ENCODE measurements at places on chromosomes 3 and 15.

DNA sequence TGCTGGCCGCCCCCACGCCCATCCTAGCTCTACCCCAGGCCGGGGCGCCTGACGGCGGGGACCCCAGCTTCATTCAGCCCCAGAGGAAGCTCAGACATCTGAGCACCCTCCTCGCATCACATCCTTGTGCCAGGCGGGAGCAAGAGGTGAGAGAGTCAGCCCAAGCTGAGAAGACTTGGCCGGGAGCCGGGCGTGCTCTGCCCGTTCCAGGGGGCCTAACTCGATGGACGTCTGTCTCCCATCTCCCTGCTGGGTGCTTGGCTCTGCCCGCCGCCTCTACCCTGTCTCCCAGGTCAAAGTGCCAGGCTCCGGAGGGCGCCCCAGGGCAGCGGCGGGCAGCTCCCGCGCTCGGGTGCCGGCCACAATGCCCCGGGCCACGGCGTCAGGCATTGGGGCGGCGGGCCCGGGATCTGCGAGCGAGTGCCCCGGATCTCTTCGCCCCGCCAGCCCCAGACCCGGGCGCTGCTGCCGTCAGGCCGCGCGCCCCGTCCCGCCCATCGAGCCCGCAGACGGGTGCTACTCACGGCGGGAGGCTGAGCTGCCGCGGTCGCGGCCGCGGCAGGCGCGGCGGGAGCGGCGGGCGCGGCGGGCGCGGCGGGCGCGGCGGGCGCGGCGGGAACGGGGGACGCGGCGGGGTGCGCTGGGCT, 388 bp downstream of the DAPK2 start:
- peak; percentile 29 for DNase-seq

DNA sequence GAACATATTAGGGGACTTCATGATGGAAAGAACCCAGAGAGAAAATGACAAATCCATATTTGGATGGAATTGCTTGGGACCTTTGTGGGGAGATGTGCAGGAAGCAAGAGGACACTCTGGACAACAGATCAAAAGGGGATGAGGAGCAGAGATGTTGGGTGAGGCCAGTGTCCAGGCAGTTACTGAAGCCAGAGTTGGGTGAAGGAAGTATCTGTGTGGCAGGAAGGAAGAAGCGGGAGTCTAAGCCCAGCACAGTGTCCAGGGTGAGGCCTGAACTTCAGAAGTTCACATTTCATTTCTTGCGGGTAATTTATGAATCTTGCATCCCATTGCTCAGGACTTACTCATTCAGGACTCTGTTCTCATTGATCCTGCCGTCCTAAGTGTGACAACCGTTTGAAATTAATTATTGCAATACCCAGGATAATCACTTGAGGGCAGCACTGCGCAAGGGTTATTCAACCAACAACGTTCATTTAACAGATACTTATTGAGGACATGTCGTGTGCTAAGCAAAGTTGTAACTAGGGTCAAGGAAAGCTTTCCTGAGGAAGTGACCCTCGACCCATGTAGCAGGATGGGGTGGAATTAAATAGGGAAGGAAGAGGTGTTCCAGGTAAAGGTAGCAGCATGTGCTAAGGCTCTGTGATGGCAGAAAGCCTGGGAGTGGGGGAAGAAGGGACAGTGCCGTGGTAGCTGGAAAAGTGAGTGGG, 61.3 kb upstream of the CMTM8 start:
- no peak for DNase-seq

DNA sequence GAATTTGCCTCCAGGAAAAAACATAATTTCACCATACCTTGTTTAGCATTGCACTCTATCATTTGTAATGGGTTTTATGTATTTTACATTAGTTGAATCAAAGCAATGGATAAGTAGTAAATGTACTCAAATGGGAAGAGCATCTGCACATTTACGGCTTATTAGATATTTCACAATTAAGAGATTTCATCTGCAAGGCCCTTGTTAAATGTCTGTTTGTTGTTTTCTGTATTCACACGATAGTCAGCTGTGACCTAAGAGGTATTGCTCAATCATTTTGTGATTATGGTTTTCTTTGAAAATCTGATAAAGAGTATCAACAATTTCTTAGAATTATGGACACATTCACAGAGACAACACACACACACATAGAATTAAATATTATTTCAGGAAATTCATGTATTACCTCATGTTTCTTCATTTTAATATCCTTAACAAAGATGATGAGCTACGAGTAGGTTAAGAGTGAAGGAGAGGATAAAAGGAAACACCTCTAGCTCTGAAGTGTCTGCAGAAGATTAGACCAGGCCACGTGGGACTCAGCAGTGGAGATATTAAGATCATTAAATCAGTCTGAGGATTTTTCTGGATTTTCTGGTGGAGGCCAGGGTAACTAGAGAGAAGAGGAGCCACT, 121.9 kb upstream of the POU1F1 start:
- no peak for DNase-seq

DNA sequence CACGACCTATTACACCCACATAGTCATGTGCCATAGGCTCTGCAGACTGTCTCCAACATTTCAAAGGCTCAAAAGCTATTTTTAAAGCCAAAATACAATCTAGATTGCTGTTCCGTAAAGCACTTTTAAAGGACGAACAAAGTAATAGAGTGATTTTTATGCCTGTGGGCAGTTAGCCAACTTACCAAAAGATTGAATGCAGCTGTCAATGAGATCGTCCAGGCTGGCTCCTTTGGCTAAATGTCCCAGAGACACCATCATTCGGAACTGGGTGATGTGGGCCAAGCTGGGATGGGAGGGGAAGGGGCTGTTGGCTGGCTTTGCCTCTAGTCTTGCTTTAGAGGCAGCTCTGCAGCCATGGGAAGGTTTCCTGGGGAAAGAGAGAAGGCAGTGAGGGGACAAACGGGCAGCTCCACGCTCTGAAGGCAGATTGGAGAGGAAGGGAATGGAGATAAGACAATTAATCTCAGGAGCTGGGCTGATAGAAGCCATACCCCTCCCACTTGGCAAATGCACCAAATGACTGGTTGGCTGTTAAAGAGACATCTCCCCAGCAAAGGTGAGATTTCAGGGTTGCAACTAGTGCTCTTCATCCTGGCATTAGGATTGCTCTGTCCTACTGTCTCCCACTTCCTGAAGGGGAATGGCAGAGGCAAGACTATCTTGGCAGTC, 4.8 kb downstream of the RASGRP1 start:
- peak; percentile 23 for DNase-seq

GRCh38 chr3:60954048-60954447, 297.2 kb downstream of the FHIT start:
- DNase-seq, result no peak

DNA sequence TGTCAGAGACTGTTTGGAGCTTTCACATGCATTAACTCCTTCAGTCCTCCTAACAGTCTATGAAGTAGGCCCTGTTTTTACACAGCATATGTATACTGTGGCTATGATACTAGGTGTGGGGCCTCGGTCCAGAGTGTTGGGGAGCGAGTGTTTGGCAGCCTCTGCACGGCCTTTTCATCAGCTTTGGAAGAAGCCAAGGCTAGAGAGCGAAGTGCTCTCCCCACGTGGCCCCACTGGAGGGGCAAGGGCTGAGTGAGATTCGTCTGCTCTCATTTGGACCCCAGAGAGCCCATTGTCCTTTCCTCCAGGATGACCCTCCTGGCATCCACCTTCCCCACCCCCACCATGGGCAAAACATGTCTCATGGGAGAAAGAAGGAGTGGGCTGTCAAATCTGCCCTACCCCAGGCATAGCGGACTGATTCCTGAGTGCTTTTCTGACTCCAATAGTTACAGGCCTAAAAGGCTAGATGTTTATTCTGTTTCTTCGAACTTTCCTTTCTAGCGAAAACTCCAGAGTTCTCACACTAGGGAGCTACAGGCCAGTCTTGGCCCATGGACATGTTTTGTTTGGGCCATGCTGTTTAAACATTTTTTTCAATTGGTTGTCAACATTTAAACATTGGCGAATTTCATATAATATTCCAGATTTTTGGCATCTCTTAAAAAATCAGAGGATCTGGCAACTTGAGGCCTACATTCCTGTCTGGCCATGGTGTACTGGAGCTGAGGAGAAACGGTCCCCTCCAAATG, 76.0 kb downstream of the EEFSEC start:
- DNase-seq, result peak; percentile 55

- no peak for DNase-seq
Observed at GRCh38 chr15:63430766-63431451, 49.3 kb upstream of the CA12 start.

GRCh38 chr3:55782351-55782750, 295.2 kb upstream of the WNT5A start:
- no peak for DNase-seq

All from muscle of back (tissue), 13 donors.